ENCODE measurements at places on chromosomes 11 and 22.

GRCh38 chr11:80031014-80031600, 590.3 kb upstream of the TENM4 start:
- no peak for DNase-seq

DNA sequence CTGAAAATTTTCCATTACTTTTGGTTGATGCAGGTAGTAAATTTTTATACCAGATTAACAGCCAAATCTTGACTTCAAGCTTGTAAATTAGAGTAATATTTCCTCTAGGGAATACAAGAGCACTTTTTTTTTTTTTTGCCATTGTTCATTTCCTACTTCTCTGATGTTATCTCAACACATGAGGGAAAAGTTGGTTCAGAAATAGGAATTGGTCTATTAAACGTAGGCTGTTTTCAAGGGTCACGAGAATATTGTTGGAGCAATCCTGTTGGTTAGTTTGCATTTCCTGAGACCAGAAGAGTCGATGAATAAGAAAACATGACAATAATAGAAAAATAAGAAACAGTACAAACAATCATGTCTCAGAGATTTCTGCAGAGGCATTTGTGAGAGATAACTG, 453.9 kb upstream of the CCDC179 start:
- no peak for DNase-seq

- DNase-seq: no peak
Observed at GRCh38 chr11:121451178-121451985, 732 bp upstream of the SORL1 start.

DNA sequence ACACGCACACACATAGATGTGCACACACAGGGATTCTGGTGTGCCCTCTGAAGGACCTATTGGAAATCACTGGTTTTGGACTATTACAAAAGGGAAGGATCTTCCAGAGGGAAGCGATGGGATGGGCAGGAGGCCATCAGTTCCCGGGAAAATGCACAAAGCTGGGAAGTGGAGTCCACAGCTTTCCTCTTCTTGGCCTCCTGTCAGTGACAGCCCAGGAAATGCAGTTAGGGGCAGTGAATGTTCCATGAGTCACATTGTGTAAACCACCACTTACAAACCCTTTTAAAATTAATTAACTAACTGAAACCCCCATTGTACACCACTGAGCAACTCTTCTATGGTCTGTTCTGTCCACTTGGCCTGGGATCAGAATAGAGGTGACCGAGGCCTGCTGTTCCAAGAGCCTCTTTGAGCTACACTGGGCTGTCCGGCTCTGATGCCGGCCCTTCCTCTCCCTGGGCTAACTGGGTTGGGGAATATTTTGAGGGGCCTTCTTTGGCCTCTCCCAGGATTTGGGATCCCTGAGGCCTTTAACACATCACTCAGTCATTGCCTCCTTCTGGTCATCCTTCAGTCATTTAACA, 137.7 kb downstream of the FEZ1 start:
- no peak for DNase-seq

DNA sequence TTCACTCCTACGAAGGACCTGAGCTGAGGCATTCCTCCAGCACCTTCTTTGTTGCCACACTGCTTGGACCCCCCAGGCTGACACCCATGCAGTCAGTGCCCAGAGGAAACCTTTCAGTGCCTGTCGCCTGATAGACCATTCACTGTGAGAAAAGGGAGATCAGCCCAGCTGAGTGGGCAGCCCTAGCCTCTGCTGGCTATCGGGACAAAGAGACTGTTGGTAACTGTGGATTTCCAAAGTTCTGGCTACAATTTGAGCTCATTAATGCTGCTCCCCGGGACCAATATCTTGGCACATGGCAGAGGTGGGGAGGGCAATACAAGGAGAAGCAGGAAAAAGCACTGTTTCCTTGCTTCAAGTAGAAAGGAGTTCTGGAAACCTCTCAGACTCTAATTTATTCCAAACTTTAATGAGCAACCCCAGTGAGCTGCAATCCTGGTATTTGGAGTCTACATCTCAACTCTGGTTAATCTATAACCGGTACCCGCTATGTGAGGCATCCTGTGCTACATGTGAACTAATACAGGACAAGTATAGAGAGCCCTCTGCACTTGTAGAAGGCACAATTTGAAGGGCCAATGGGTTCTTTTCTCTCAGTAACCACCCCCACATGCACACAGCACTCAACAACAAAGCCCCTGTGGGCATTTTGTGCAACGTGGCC, 200.7 kb upstream of the NCAM1 start:
- DNase-seq: no peak

- no peak for DNase-seq
Observed at GRCh38 chr22:17562906-17563870, at the start of gene SLC25A18. TSS of gene SLC25A18 (plus strand) at chr22:17563498. CDS start at chr22:17579945, 16,447 bp downstream.

GRCh38 chr11:95933594-95933993, 9.7 kb upstream of the MTMR2 start:
- no peak for DNase-seq

GRCh38 chr11:119617340-119617713, 111.7 kb downstream of the NECTIN1 start:
- DNase-seq: no peak

DNA sequence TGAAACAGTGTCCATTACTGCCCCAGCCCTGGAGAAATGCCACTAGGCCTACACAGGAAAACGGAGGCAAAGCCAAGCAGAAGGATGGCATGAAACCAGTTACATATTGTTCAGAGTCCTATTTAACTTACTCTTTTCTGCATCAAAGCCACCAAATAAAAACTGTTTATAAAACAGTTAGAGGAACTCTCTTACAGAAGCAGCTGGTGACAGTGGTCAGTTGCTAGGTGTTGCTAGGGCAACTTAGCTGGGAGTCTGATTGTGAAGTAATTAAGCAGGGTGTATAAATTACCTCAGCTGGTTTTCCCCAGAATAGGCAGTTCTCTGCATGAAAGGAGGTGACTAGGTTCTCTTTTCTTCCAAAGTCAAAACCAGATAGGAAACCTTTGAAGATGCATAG, 115.6 kb upstream of the ZBED5 start:
- no peak for DNase-seq

- DNase-seq: no peak
Observed at GRCh38 chr22:47616396-47617020, 854.1 kb downstream of the TBC1D22A start.

- DNase-seq: no peak
Observed at GRCh38 chr22:47195156-47195483, 432.7 kb downstream of the TBC1D22A start.

GRCh38 chr11:96567667-96568066, 177.9 kb downstream of the JRKL start:
- no peak for DNase-seq

DNA sequence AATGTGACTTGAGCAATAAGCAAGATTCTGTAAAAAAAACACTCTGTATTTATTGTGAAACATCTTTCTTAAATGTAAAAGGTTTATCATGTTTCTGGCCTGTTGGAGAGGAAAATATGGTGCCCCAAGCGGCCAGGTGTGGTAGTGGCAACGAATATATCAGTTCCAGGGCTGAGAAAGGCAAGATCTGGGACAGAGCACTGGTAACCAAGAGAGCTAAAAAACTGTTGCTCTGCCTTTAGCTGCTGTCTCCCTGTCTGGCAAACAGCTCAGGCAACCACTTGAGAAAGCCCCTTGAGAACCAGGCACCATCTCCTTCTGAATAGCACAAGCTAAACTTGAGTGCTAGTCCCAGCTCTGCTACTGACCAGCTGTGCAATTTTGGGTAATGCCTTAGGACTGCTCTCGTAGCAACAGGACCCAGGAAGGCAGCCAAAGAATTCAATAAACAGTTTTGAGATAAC, 129.9 kb downstream of the KCNC1 start:
- DNase-seq: peak; percentile 53

GRCh38 chr11:131518305-131518838, 148.0 kb downstream of the NTM start:
- no peak for DNase-seq

- DNase-seq: peak; percentile 76
Observed at GRCh38 chr11:133947321-133947756, 9.4 kb downstream of the IGSF9B start.

DNA sequence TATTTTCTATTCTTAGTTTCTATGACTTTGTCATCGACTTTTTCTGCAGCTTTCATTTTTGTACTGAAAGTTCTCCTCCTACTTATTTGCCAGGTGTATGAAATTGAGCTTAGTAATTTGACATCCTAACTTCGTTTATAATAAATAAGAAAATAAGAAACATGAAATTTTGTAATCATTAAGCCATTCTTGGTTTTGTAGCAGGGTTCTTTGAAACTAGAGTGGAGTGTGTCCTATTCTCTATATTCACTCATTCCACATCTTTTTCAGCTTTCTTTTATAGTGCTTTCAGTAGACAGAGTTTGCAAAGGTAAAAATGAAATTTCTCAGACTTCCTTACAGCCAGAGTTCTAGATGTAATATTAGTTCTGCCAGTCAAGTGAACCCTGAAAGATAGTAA, 47.8 kb downstream of the FANCF start:
- no peak for DNase-seq

DNA sequence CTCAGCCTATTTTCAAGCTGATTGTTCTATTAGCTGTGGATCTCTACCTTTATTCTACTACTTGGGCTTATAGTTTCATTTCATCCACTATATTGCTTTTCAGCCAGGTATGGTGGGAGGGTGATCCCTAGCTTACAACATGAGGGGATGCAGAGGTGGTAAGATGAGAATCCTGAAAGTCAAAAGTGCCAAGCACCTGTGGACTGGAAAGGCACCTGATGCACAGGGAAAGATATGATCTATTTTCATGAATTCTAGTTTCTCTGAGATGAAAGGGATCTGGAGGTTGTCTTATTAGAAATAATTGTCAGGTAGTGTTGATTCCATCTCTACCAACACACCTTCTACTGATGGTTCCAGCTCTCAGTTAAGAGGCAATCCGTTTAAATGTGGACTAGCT, 21.6 kb upstream of the IL18BP start:
- DNase-seq: no peak

DNA sequence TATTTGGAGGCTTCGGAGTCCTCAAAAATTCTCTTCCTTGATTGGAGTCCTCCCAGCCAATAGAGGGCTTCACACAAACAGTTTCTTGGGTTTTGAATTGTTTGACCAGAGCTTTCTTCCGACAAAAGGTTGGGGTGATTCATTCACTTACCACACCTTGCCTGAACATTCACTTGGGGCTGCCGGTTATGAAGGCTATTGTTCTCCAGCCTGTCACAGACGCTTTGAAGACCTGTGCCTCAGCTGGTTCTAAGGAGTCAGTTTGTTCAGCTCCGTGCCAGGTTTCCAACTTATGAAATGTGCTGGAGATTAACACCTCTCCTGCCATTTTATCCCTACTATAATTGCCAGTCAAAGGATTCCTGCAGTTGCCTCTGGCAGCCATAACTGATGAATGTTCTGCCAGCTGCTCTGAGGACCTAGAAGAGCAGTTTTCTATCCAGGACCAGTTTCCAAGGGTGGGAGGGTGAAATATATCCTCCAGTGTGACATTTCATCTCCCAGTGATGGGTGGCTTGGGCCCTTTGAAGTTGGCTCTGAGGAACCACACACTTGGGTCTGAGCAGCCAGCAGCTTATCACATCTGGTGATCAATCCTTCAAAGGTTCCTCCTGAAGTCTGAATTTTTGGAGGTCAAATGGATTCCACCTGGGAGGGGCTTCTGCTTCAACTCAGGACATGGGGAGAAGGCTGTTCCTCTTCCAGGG, 31.4 kb downstream of the LIMK2 start:
- DNase-seq: no peak

- no peak for DNase-seq
Observed at GRCh38 chr11:86515297-86516094, 140.8 kb downstream of the CCDC81 start.

DNA sequence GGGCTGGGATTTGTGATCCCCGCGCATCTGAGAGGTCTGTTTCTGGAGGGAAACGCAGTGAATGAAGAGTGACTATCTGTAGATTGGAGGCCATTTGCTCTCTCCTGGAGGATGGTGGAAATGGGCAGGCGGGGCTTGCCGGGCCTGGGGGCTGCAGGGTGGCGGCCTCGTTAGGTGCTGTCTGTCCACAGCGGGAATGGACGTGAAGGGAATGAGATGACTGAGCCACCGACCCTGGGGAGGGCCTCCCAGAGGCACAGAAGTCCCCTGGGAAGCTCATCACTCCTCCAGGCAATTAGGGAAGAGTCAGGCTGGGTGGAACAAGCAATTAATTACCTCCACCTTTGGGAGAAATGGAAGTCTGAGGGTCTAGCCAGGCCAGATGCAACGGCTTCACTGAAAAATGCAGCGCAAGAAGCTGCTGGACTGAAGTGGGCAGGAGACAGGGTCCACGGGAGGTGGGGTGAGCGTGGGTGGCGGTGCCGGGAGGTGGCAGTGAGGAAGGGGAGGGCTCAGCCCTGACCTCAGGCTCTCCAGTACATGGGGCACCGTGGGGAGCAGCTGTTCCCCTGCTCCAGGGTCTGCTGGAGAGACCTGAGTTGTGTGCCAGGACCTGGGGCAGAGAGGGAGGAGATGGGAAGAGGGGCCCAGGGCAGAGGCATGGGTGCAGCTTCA, 524.5 kb downstream of the BRD1 start:
- no peak for DNase-seq

- no peak for DNase-seq
Observed at GRCh38 chr11:113153847-113154246, 160.5 kb upstream of the TTC12 start.

DNA sequence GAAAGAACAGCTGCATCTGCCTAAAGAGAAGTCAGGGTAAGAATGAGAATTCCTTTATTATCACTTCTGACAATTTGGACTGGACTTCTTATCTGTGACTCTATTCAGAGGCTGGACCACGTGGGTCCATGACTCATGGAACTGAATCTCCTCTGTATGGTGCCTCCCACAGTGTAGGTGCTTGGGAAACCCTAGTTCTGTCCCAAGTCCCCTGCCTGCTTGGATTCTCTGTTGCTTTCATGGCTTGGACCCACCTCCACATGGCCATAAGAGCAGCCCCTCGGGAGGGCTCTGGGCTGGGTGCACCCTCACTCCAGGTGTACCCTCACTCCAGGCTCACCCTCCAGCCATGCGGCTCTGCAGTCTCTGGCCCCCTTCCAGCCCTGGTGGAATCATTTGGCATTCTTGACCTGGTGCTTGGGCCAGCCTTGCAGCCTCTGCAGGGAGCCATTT, 153.4 kb downstream of the CACNA1I start:
- DNase-seq: no peak

- DNase-seq: peak; percentile 93
Observed at GRCh38 chr11:20599221-20600019, at the start of gene SLC6A5. TSS of gene SLC6A5 (plus strand) at chr11:20599608. CDS start at chr11:20599673, 65 bp downstream.

All from WTC11 (cell line).